ENCODE measurements at places on chromosomes 11 and 22. TPM values are rescaled to one million over a fixed set of nuclear protein-coding genes. Genes with fewer than 3 reads are reported as not detected.

OR52A1 gene
- not detected for polyA plus RNA-seq

TUB gene
- 11.8 TPM for polyA plus RNA-seq

GRCh38 chr22:43670513-43670912 lies 141.6 kb downstream of the EFCAB6 start:
- no peak for DNase-seq

GRCh38 chr11:91794146-91794545 lies 430.5 kb upstream of the FAT3 start:
- DNase-seq = no peak

DNA sequence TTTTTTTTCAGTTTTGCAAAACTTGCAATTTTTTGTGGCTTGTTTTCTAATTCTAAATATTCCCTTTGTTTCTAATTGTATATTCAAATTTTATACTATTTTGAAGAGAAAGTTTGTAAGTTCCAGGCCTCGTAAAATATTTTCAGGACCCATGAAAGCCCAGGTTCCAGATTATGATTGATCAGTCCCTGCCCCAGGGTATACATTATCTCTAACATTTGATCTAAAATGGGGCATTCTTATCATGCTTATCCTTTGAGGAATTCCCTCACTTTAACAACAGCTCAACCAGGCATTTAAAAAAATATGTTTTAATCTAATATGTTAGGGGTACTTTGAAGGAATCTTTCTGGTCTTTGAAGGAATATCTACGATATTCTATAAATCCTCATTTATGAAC lies 26.4 kb downstream of the CYB5R2 start:
- no peak for DNase-seq

DNA sequence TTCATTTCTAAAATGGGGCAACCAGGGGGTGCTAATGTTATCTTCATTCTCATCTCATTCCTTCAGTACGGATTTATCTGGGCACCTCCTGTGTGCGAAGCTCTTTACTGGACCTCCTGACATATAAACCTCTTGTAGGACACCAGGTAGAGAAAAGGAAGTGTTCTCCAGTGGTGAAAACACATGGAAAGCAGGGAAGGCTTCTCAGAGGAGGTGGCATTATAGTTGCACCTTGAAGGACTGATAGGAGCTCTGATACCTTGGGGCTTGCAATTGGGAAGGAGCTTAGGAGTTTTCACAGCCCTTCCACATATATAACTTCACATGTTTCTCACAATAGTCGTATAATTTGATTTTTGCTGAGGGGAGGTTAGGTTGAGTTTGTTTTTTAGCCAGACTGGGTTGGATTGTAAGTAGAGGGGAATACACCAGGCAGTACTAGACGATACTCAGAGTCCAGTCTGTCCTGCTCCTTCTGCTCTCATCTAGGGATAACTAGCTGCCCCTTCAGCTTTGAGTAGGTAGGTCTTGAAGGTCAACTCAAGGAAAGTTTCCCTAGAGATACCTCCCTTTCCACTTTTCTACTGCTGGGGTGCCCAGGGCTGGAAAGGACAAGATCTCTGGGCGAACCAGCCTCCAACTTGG lies 34.0 kb upstream of the ALX4 start:
- no peak for DNase-seq

GRCh38 chr22:28232204-28232603 lies 313.1 kb upstream of the PITPNB start:
- no peak for DNase-seq

DNA sequence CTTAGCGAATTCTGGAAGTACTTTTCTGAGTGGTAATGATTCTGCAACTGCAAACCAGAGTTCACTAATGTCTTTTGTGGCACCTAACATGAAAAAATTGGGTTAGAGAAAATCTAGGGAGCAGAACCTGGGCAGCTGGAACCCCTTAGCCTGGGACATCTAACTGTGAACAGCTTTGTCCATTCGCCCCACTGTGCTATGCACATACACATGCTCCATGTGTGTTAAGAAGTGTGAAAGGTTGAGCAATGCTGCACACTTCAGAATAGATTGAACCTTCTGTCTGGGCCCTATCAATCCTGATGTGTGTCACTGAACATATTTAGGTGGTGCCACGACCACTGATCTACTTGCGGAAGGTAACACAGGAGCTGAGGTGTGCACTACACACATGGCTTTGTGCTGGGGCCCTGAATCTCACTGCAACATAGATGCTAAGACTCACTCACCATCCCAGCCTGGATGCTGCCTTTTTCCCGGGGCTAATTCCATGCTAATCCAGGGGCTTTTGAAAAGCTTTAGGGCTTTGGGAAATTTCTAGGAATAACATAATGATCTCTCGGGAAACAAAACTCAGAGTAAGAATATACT lies 976.2 kb downstream of the NTM start:
- DNase-seq = no peak

- DNase-seq = no peak
Observed at GRCh38 chr22:47178339-47178738, 415.9 kb downstream of the TBC1D22A start.
